ENCODE measurements at places on chromosomes 1 and 21.

GRCh38 chr1:234188454-234188792 lies 184.8 kb upstream of the COA6 start:
- DNase-seq = no peak

DNA sequence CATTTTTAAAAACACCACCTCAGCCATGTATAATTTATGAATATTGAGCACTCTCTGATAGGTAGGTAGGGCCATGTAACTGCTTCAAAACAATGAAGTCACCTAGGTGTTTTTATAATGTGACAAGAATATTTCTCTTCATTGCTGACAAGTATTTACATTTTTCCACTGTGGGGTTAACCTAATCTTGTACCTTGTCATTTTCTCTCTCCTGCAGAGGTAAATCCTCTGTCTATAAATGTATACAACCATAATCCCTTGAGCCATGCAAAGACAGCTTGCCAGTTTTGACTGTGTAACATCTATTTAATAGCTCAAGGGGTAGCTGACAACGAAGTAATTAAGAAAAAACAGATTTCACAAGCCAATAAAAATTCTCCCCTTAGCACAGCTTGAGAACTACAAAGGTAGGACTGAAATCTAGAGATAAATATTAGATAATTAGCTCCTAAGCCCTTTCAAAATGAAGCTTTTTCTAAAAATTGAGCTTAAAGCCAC lies 137.6 kb upstream of the POGK start:
- no peak for DNase-seq

DNA sequence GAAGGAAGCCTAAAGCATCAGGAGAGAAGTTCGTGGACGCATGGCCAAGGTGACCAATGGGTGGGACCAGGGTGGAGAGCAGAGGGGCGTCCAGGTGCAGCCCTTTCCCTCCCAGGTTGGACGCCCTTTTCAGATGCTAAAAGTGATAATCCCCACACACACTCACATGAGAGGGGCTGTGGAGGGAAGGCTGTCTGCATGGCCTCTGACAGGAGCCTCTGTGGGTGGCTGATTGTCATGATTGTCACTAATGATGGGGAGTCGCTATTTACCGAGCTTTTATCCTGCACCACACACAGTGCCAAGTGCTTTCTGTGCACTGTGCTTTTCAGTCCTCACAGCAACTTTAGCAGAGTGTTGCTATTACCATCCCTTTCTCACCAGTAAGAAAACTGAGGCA lies 27.1 kb upstream of the C1QA start:
- DNase-seq = no peak

- DNase-seq = no peak
Observed at GRCh38 chr1:81044708-81045107, 756.0 kb upstream of the ADGRL2 start.

GRCh38 chr1:20891091-20891490 lies 104.0 kb upstream of the HP1BP3 start:
- no peak for DNase-seq

DNA sequence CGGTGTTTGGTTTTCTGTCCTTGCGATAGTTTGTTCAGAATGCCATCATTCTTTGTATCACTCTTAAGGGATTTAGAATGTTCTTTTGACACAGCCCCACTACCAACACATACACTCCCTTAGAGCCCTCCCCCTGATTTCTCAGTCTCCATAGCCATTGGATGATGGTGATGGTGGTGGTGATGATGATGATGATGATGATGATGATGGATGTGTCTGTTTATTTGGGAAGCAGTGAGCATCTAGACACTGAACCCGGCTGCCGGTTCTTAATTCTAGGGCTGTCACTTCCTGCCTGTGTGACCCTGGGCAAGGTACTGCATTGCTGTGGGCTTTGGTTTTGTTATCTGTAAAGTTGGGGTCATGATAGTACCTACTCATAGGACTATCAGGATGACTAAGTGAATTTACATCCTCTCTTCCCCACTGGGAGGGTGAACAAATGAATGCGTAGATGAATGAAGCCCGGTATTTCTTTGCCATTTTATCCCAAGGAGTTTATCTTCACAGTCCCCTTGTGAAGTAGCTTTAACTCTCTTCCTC lies 100.7 kb downstream of the HUNK start:
- no peak for DNase-seq

GRCh38 chr1:245978915-245979314 lies 528.2 kb downstream of the SMYD3 start:
- DNase-seq = no peak

DNA sequence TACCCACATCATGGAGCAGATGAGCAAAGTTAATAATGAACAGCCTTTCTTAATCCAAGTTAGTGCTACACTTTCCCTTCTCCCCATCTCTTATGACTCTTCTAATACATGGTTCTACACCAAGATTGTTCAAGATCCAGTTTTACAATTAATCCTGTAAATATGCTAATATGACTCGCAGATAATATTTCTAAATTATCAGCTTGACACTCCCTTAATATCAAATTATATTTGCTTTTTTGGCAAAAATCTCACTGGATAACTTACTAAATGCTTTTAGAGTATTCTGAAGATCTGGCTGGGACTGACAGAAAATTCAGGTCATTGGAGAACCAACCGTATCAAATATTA lies 24.4 kb upstream of the CR1L start:
- no peak for DNase-seq

All from CD4-positive, alpha-beta T cell treated with Interleukin-21 for 1 hour (primary cell).